ENCODE measurements at places on chromosomes 3 and 15.

DNA sequence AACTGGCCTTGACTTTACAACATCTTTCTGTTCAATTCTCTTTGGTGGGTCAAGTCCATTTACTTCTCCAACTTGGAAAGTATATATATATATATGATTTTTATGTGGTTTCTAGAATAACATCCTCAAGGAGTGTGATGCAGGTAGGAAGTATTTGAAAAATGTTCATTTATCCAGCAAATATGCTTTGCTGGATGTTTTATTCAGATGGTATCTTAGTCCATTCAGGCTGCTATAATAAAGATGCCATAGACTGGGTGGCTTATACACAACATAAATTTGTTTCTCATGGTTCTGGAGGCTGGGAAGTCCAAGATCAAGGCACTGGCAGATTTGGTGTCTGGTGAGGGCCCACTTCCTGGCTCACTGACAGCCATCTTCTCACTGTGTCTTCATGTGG is 168.7 kb upstream of the RASGRP1 start:
- no peak for DNase-seq

DNA sequence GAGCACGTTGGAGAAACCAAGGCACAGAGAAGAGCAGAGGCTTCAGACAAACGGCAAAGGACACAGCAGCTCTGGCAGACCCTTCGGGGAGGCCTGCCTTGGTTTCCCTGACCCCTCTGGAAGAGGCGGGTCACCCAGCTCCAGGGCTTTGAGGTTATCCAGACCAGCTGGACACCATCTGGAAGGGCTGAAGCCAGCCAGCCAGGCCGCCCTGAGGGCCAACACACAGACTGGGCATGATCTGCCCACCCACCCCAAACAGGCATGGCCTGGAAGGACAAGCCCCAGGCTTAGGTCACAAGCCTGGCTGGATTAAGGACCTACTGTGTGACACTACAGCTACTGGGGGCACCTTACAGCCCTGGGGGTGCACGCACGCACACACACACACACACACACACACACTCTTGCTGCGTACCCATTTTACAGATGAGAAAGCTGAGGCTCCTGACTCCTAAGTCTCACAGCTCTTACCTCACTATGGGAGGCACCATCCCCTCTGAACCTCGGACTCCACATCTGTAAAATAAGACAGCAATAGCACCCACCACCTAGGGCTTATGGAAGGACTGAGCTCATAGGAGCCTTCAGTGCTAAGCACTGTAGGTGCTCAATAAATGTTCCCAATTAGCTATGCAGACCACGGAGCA is 10.8 kb downstream of the PLXND1 start:
- DNase-seq: no peak

DNA sequence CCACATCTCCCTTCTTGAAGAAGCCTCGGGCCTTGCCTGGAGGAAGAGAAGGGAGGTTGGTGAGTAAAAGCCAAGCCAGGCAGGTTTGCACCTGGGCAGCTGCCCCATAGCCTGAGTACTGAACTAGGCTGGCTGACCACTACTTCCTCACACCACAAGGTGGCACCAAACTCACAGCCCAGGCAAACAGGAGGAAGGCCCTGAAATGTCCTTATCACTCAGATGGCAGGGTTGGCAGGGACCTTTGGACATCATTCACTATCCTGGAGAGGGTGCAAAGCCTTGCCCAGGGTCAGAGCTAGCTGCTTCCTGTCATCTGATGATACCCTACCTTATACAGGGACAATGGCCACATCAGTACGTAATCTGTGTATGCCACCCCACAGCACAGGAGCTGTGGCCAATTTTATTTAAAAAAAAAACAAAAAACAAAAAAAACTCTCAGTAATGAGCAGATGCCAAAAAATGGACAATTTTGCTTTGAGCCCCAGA is 2.2 kb upstream of the GRAMD2A start:
- DNase-seq: peak; percentile 41

GRCh38 chr3:60573494-60573893 is 677.8 kb downstream of the FHIT start:
- DNase-seq: no peak

DNA sequence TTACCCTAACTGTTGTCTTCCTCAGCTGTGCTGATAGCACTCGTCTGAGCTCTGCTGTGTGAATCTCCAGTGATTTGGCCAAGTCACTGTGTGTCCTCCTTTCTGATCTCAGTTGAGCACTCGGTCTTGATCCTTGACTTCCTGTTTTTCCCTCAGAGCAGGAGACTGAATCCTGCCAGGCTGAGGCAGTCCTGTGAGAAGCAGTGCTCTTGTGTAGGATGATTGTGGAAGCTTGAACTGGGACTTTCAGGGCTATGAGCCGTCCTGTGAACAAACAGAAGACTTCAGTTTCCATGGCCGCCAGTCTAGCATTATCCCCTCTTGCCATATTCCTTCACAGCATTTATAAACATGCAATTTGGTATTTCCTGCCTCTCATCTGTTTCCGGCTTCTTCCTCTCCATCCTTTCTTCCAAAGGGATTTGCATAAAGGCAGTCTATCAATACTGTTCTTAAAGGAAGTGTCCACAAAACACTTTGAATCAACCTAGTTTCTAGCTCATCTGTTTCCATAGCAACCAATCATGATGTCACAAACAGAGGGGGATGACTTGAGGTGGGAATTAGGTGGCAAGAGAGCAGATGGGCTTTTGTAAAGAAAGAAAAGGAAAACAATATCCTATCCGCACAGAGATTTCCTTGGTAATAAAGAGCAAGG is 237.2 kb downstream of the AGBL1 start:
- DNase-seq: no peak

DNA sequence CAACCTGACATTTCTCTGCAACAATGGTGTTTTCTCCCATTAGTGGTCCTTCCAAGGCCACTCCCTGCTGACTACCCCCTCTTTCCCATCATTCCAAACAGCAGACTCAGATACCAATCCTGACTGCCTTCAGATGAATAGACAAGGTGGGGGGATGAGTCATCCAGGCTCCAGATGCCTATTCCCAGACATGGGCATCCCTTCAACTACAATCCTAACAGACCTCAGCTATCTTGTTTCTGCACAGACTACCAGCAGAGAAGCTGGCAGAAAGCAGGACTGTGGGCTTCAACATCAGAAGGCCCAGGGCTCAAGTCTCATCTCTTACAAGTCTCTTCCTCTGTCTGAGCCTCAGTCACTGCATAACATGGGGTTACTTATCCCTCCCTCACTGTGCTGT is 2.2 kb downstream of the RBP1 start:
- no peak for DNase-seq

DNA sequence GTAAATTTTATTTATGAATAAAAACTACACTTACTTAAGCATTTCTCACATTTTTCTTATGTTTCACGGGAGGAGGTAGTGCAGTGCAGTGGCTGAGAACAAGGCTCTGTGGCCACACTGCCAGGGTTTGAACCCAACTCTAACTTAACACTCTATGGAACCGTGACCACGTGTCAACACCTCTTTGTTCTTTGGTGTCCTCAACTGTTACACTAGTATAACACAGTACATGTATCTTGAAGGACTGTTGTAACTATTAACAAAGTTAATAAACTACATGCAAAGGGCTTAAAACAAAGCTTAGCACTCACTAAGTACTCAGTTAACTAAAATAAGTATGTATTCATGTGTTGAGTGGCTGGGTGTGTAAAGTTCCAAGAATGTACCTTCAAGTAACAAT is 19.5 kb downstream of the CD47 start:
- no peak for DNase-seq

- DNase-seq: no peak
Observed at GRCh38 chr3:22115581-22115980, 364.6 kb upstream of the ZNF385D start.

DNA sequence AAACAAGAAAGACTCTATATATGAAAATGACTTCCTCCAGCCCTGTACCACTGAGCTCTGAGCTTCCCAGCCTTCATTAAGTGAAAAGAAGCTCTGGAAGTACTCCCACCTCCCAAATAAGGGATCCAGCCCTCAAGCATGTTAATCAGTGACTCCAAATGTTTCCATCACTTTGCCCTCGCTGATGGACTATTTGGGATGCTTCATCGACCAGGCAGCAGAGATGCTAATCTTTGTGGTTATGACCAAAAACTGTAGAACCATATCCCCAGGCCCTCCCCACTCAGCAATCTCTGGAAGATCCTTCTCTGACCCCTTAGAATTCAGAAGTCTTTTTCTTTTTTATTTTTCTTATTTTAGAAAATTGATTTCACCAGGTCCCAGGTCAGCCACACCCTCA is 2.3 kb upstream of the CTDSPL start:
- no peak for DNase-seq

- DNase-seq: no peak
Observed at GRCh38 chr3:79477242-79477641, 290.6 kb downstream of the ROBO1 start.

DNA sequence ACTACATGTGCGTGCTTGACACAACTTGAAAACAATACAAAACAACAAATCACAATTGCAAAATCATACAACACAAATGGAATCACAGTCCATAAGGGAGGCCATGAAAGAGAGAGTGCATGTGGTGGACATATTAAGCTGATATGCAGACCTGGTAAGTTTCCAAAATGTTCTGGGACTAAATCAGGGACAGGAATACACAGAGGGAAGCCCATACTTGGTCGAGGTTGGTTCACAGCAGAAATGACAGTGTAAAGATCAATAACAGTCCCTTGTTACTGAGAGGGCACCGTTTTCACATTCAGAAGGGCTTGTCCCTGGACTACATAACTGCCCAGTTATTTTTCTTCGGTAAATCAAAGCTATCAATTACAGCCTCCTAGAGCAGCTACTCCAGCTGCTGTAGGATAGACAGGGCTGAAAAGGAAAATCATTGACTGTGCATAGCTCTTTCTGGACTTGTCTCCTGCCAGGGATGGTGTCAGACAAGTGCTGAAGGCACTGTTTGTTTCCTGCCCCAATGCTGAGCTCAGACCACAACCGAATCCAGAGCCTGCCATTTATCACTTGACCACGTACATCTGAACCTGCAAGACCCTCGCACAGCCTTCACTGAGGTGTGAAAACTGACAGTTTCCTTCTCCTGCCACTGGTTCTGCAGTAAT is 79.5 kb upstream of the KCNMB2 start:
- DNase-seq: no peak

DNA sequence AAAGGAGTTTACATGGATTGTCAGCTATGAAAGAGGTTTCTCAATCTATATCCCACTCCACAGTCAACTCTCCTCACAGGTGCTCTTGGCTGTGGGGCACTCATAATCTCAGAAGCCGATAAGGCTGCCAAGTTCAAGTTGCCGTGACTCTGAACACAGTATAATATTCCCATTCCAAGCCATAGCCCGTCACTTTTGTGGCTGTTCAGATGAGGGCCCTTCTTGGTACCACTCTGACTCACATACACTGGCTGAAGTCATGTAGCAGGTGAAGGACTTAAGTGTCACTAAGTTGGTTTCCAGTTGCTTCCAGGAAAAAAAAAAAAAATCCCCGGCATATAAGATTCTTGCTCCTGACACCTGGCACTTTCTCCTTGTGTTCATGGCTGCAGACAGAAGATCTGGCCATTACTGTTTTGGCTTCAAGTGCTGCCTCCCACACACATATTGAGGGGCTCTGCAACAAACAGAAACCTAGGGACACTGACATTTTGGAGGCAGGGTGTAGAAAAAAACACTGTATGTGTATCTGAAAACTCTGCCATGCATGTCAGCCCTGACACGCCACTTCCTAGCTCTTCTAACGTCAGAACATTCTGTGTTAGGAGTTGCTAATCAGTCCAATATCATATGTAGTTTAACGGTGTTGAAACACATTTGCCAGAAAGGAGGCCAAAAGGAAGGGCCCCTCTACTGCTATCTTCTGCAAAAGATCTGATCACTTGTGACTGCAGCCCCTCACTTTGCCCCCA is 170.2 kb upstream of the ICE2 start:
- DNase-seq: no peak

GRCh38 chr3:65961733-65962132 is 77.0 kb downstream of the MAGI1 start:
- no peak for DNase-seq

- DNase-seq: no peak
Observed at GRCh38 chr3:139477710-139478640, 1.7 kb upstream of the RBP2 start.

DNA sequence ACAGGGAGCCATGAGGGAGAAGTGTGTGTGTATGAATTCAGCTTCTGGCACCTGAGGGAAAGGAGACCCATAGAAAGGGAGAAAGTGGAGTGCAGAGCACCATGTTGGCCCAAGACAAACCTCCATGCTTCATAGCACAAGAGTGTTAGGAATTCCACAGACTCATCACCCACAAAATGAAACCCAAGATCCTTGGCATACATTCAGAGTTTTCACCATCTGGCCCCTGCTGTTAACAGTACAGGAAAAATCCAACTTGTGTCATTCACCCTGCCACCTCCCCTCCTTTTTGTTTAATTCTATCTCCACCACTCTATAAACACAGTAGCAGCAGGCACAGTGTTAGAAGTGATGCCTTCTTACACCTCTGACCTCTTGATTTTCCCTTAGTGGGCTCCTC is 60.0 kb upstream of the MNS1 start:
- DNase-seq: no peak

GRCh38 chr3:136778865-136779264 is 26.7 kb upstream of the STAG1 start:
- DNase-seq: no peak

DNA sequence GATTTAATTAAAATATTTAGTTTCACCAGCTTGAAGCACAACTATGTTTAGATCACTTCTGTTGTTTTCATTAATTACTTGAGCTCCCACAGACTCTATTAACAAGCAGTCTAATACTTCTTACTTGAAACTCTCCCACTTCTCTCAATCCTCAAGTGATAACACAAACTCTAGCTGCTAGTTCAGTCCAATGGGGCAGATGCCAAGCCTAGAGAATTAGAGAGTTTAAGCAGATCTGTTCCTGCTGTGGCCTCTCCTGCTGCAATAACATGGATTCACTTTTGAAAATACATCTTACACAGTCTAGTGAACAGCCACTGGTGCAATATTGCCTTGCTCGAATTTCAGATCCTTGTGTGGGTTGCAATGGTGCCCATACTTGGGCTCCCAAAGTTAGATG is 566.4 kb upstream of the SGO1 start:
- no peak for DNase-seq

DNA sequence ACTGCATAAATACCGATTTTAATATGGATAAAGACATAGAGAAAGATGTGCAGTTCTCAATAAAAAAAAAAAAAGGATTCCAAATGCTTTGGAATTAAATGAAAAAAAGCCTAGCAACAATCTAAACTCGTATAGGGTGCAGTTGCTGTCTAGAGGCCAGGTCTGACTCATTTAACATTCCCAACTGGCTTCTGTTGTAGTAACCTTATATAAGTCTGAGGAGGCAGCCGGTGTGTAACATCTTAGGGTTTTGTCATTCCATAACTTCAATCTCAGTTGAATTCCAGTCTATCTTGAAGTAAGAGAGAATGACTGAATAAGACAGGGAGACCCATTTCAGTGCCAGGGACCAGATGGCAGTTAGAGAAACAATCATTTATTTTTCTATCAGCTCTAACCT is 6.5 kb downstream of the PDCD10 start:
- DNase-seq: no peak

Measured in GM12864 (cell line).